ENCODE measurements at places on chromosomes 5 and 9.
A peak's percentile ranks its signal among the peaks of the same experiment; 100 is the strongest.

- no peak for DNase-seq
Measured at GRCh38 chr9:134925011-134925511, 7.3 kb upstream of the FCN1 start.

DNA sequence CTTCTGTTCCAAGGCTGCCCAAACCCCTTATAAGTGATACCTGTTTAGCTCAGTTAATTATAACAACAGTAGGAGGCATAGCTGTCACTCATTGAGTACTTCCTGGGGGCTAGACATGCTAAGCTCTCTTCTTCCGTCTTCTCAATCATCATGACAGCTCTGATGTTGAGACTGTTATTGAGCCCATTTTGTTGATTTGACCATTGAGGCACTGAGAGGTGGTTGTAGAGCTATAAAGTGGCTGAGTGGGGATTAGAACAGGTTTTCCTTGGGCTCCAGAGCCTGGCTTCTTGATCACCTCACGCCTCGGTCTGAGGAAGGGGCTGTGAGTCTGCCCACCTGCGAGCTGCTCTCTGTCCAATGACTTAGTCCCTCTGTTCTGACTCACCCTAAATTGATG lies 26.0 kb upstream of the RPL26L1 start:
- DNase-seq: no peak

DNA sequence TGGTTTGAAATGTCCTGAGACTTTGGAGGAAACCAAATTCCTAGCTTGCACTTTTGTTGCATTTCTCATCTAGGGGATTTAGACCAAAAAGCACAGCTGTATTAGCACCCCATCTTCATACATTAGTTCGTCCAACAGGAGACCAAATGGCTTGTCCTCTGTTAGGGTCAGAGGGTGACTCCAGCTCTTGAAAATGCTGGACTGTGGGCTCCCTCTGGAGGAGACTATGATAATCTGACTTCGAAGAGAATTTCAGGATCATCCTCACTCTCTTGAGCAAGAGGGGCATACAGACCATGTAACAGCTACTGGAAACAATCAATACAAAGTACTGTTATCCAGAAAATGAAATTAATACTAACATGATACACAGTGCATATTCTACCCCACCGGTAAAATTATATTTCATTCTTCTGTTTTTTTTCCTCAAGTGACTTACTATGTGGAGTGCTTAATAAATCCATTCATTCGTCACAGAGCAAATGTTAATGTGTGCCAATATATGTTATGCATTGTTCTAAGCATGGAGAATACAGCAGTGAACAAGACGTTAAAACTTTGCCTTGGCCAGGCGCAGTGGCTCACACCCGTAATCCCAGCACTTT lies 63.7 kb upstream of the PPP2CA start:
- DNase-seq: peak; percentile 20

- DNase-seq: peak; percentile 40
Measured at GRCh38 chr9:137176302-137177182, 4.7 kb upstream of the TMEM210 start.

DNA sequence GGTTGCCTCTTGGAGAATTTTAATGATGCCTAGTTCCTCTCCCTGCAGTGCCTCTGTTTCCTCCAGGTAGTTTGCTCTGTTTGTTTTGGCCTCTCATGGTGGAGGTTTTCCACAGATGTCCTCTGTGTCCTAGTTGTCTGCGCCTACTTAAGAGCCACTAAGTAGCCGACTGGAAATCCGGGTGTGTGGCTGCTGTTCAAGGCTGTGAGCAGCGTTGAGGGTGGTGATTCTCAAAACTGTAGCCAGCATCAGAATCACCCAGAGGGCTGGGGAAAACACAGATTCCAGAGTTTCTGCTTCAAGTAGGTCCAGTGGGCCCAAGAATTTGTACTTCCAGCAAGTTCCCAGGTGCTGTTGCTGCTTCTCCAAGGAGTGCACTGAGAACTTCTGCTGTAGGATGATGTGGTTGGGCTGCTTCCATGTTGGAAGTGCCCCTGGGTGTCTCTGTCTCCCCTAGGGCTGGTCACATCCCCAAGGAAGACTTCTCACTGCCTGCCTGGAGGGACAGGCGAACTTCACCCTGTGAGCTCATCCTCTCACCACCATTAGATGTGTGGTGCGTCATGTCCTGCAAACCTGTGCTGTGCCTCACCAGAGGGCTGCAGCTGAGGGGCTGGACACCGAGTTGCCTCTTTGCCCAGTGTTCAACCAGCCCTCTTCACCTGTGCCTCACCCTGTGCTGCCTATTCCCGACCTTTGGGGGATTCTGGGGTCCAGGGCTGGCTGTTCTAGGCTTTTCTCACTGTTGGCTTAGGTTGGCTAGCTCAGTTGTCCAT lies 34.8 kb downstream of the SECISBP2 start:
- no peak for DNase-seq

DNA sequence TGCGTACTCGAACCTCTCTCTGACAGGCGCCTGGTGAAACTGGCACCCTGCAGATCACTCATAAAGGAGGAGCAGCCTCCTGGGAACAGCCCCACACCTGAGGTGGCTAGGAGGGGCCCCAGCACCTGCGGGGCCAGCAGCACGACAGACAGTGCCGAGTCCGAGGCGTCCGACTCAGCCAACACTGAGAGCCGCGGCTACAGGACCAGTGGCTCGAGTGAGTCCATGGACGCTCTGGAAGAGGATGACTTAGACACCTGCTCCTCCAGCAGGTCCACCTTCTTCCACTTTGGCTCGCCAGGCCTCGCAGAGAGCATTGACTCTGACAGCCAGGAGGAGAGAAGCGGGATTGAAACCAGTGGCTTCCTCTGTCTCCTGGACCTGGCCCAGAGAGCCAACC lies 13.5 kb upstream of the TRMT10B start:
- DNase-seq: no peak

DNA sequence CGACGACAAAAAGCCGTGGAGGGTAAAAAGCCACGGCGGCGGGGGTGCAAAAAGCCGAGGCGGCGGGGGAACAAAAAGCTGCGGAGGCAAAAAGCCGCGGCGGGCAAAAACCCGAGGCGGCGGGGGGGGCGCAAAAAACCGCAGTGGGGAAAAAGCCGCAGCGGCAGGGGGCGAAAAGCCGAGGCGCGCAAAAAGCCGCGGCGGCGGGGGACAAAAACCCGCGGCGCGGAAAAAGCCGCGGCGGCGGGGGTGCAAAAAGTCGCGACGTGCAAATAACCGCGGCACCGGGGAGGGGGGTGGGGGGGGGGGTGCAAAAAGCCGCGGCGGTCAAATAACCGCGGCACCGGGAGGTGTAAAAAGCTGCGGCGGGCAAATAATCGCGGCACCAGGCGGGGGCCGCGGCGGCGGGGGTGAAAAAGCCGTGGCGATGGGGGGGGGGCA lies 511.5 kb downstream of the FOXD4L5 start:
- DNase-seq: no peak
